OCI-LY7 (cell line): ENCODE measurements at places on chromosomes 16 and 17. TPM values are rescaled to one million over a fixed set of nuclear protein-coding genes. Genes with fewer than 3 reads are reported as not detected.

The GPATCH8 gene
- 59.1 and 61.1 TPM in 2 replicates for total RNA-seq

The TBC1D3E gene
- not detected in 2 replicates for total RNA-seq

The POLR3E gene
- 103 and 107 TPM in 2 replicates for total RNA-seq

The KRT31 gene
- not detected in 2 replicates for total RNA-seq

The KRT28 gene
- total RNA-seq = not detected in 2 replicates

The SGCA gene
- 1.1 TPM in 1 of 2 replicates, not detected in the other for total RNA-seq

The MMP2 gene
- total RNA-seq = 0.48 TPM in 1 of 2 replicates, not detected in the other

The KRT25 gene
- total RNA-seq = not detected in 2 replicates
